ENCODE measurements at places on chromosomes 13 and 19. TPM values are rescaled to one million over a fixed set of nuclear protein-coding genes. Genes with fewer than 3 reads are reported as not detected.

DNA sequence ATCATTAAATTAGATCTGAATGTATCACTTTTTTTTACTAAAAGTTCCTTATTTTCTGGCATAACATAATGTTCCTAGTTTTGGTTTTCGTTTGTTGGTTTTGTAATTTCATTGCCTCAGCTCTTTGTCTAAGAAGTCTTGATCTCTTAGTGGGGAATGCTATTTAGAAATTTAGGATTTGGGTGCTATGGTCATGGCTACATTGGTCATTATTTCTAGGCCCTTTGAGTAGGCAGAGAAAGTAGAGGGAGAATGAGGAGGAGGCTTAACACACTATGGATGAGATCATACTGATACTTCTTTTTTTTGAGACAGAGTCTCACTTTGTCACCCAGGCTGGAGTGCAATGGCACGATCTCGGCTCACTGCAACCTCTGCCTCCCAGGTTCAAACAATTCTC is 41.8 kb downstream of the PIBF1 start:
- H3K4me3 ChIP-seq, result no peak overlapping the region
- no peaks in the 10 kb centered on the region for H3K4me1 ChIP-seq
- H3K27me3 ChIP-seq, result no peaks in the 10 kb centered on the region

DNA sequence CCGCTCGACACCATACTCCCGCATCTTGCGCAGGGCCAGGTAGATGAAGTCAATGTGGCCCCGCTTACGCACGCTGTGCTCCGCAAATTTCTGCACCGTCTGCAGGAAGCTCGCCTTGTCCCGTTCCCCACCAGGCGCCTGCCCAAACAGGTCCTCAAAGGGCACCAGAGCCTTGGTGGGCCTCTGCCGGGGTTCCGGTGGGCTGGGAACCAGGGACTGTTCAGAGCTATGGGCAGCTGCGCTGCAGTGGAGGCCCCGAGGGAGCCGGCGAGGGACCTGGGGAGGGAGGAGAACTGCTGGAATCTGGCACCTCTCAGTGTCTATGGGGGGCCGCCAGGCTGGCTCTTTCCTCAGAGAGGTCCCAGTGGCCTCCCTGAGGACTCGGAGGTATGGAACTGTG is 8.3 kb upstream of the ZNF653 start:
- no peaks in the 10 kb centered on the region for H3K36me3 ChIP-seq
- no peak for DNase-seq
- H3K4me1 ChIP-seq, result no peaks in the 10 kb centered on the region
- no peaks in the 10 kb centered on the region for H3K27me3 ChIP-seq

The ACP7 gene
- total RNA-seq, result not detected

- H3K27me3 ChIP-seq, result peaks cover 46% of the 10 kb centered on the region
- H3K27ac ChIP-seq, result no peak overlapping the region
- DNase-seq, result no peak
- H3K4me1 ChIP-seq, result peaks cover 10% of the 10 kb centered on the region
- no peaks in the 10 kb centered on the region for H3K36me3 ChIP-seq
These were observed 1.2 kb upstream of the PLPP2 start for GRCh38 chr19:292281-292884.

The C1QTNF9 gene
- total RNA-seq, result not detected

- no peaks in the 10 kb centered on the region for H3K36me3 ChIP-seq
- H3K4me1 ChIP-seq, result no peaks in the 10 kb centered on the region
- no peaks in the 10 kb centered on the region for H3K27me3 ChIP-seq
- no peak overlapping the region for H3K4me3 ChIP-seq
- DNase-seq, result no peak
These were observed 248.1 kb downstream of the ATP8A2 start for GRCh38 chr13:25619897-25620296.

- no peaks in the 10 kb centered on the region for H3K36me3 ChIP-seq
- DNase-seq, result no peak
- H3K4me3 ChIP-seq, result peak overlapping the region; percentile 19
- H3K27me3 ChIP-seq, result peaks cover 15% of the 10 kb centered on the region
- H3K4me1 ChIP-seq, result no peaks in the 10 kb centered on the region
- no peak overlapping the region for H3K27ac ChIP-seq
These were observed 655 bp downstream of the DENND1C start for GRCh38 chr19:6480848-6481415.

All from left lung (tissue), 14 donors.